ENCODE measurements at places on chromosomes 1 and 21. TPM values are rescaled to one million over a fixed set of nuclear protein-coding genes. Genes with fewer than 3 reads are reported as not detected.

MAN1A2 gene
- total RNA-seq, result 28.8 TPM

F13B gene
- total RNA-seq, result not detected

SELE gene
- total RNA-seq, result not detected

DCST1 gene
- total RNA-seq, result not detected

S100A14 gene
- not detected for total RNA-seq

RNF2 gene
- total RNA-seq, result 24.9 TPM

C1orf185 gene
- total RNA-seq, result not detected

CLCNKB gene
- total RNA-seq, result not detected

SUMO3 gene
- 86.1 TPM for total RNA-seq

SPRR2G gene
- total RNA-seq, result not detected

TOMM40L gene
- 27.6 TPM for total RNA-seq

TM2D1 gene
- total RNA-seq, result 29.0 TPM
